ENCODE measurements at places on chromosomes 6 and 20.

DNA sequence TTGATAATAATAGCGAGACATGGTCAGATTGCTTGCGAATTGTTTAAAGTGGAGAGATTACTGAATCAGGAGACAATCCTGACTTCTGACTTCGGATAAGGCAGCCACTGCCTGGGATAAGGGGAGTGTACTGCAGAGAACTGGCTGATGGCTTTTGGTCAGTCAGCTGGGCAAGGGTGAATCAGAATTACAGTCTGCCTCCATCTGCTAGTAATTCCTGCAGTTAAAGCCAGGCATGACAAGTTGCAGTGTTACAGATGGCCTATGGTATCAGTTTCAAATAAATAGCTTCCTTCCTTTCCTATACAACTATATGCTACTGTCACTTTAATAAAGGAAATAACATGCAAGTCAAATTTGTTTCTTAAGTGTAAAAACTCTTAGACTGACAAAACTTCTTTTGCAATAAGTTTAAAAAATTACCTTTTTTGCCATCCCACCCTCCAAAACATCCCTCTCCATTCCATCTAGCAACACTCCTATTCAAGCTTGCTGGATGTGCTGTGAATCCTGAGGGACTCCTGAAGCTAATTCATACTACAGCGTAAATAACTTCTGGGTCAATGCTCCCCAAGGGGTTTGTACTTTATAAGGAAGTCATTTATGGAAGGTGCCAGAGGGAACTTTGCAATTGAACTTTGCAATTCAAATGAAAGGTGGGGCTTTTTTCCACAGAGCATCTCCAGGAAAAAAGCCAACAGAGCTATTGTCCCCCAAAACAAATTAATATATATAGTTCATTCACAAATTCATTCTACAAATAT is 245.2 kb downstream of the ADGRB3 start:
- DNase-seq = no peak

- DNase-seq = no peak
Observed at GRCh38 chr20:24795436-24795835, 153.6 kb upstream of the CST7 start.

GRCh38 chr6:166739976-166740318 is 112.9 kb upstream of the RPS6KA2 start:
- no peak for DNase-seq

DNA sequence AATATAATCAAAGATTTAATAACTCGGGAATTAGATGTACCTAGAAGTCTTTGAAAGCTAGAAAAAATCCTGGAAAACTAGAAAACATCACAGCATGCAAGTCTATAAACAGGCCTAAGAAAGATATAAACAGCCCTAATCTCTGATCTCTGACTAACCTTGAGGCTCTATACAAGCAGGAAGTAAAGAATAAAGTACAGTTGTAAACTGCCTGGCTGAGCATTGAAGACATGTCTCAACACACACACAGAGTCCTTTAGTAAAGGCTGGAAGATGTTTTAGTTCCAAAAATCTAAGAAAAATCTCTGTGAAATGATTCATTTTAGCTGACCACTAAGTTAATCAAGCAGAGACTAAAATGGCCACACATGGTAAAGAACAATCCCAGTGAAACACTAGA is 774.5 kb downstream of the EYS start:
- no peak for DNase-seq

DNA sequence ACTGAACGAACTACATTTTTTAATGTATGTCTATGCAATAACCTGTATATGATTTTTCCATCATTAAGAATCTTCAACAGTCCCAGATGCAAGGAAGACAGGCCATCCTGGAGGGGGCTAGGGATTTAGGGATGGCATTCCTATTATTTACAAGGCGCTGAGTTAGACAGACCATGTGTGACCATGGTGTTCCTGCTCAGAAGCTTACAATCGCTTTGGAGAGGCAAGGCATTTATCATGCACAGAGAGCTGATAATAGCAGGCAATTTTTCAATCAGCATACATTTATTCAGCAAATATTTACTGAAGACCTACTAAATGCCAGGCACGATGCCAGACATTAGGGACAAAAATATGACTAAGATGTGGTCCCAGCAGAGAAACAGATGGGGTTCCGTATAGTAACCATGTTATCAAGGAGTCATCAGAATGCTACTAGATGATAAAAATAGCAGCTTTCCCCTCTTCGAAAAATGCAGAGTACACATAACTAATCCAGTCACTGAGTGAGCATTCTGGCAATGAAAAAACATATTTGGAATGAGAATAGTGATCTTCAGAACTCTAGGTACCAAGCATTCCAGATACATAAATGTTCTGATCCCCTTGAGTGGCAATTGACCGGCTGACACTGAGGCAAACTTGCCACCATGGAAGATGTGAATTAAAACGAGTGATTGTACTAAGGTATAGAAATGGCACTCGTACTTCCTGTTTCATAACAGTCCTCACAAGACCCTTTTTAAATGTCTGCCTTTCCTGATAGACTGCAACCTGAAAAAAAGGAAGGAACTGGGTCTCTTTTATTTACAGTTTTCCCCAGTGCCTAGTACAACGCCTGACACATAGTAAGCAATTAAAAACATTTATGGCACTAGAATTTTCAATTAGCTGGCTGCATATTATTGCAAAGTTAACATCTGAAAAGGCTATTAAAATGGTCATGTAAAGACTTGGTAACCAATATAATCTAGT is 135.7 kb downstream of the ATXN1 start:
- no peak for DNase-seq

GRCh38 chr6:15398633-15399275 is 152.9 kb downstream of the JARID2 start:
- DNase-seq = no peak

DNA sequence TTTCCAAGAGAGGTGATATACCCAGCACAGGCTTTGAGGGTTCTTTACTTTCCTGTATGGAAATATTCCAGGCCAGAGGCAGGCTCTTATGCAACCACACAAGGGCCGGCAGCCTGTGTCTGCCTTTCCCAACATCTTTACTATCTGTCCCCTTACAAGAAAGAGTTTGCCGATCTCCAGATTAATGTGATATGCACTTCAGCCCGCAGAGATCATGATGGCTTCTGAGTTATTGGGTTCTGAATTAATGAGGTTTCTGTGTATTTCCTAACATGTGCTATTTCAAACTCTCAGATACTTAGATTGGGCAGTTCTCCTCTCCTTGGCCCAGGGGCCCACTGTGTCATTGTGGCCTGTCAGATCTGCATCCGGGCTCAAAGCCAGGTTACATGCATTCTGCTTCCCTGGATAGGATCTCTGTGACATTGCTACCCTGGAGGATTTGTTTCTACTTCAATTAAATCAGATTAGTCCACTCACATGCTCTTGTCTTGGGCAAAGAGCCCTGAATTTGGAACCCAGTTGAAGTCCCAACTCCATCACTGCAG is 56.6 kb downstream of the TGM2 start:
- DNase-seq = no peak

GRCh38 chr20:13799040-13799439 is 14.2 kb downstream of the NDUFAF5 start:
- DNase-seq = no peak
